ENCODE measurements at places on chromosomes 13 and 19.
A peak's percentile ranks its signal among the peaks of the same experiment; 100 is the strongest.

DNA sequence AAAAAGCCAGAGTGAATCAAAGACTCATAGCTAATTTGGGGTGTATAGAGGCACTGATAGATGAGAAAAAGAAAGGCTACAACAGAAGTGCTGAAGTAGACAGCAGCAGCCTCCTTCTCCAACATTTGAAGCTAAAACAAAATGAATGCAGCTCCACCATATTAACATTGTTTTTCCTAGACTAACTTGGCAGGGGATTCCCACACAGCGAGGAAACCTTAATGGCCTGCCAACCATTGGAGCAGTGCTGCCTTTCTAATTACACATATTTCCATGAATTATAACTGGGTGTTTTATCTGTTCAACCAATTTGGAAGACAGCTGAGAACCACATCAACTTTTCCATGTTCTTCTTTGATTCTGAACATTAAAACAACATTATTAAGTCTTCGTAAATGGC lies 478.6 kb downstream of the LIG4 start:
- no peak for DNase-seq

DNA sequence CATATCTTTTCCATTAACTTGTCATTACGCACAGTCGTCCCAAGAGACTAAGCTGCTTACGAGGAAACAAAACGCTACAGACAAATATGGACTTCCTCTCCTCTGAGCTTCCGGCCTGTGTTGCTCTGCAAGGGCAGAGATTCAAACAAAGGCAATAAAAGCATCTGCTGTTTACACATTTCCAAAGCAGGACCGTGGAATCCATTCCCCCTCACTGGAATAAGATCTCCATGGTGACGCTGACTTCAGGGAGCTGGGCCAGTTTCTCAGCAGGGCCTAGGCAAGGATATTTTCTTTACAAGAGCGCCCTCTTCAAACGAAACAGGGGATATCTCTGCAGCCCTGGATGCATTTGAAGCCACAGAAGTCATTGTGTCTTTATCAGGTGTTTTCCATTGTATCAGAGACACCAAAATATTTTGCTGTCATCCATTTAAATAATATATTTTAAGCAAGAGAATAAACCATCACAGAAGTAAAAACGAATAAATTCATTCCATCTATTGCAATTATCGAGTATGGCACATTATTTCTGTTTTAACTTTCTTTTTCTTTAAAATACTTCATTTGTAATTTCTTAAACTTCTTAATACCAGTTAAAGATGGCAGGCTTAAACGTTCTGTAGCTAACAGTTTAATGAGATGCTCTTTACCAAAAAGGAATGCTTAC lies 177.5 kb downstream of the DCLK1 start:
- peak; percentile 17 for DNase-seq

- no peak for DNase-seq
Observed at GRCh38 chr19:16737911-16738310, 18.3 kb downstream of the NWD1 start.

GRCh38 chr19:41224632-41225031 lies 5.6 kb downstream of the AXL start:
- no peak for DNase-seq

DNA sequence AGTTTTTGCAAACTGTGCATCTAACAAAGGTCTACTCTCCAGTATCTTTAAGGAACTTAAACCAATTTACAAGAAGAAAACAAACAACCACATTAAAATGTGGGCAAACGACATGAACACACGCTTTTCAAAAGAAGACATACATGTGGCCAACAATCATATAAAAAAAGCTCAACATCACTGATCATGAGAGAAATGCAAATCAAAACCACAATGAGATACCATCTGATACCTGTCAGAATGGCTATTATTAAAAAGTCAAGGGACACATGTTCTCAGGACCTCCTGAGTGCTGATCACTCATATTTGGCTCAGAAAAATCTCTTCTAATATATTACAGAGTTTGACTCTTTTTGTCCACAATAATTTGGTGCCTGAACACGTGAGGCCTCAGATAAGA lies 14.2 kb upstream of the LILRB1 start:
- DNase-seq = no peak

DNA sequence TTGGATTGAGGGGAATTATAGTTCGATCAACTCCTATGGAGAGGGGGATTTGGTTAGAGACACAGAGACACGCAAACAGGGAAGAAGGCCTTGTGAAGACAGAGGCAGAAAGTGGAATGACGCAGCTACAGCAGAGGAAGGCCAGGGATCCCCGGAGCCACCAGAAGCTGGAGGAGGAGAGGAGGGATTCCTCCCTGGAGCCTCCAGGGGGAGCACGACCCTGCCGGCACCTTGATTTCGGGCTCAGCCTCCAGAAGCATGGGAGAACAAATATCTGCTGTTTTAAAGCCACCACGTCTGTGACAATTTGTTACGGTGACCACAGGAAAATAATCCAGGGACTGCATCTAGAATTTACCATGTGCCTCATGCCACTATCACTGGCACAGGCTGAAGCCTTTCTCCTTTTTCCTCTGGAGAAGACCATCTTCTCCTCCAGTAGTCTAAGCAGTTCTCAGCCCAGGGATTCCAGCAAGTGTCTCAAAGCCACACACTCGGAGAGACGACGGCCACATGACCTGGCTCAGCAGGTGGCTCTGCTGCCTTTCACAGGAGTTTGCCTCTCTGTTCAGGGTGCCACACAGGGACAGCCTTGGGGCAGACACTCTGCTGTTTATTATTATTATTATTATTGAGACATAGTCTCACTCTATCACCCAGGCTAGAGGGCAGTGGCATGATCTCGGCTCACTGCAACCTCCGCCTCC lies 39.9 kb upstream of the CCNE1 start:
- peak; percentile 79 for DNase-seq

GRCh38 chr19:35229601-35230000 lies 1.1 kb upstream of the FAM187B start:
- no peak for DNase-seq

DNA sequence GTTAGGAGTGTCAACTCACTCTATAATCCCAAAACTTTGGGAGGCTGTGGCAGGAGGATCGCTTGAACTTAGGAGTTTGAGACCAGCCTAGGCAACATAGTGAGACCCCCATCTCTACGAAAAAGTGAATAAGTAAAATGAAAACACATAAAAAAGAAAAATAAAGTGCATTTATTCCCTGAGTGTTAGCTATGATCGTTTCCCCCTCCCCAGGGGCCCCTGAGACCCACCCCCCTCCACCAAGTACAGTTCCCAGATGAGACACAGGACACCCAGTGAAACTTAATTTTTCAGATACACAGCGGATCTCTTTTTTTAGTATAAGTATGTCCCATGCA lies 28.6 kb upstream of the NANOS3 start:
- DNase-seq = no peak

DNA sequence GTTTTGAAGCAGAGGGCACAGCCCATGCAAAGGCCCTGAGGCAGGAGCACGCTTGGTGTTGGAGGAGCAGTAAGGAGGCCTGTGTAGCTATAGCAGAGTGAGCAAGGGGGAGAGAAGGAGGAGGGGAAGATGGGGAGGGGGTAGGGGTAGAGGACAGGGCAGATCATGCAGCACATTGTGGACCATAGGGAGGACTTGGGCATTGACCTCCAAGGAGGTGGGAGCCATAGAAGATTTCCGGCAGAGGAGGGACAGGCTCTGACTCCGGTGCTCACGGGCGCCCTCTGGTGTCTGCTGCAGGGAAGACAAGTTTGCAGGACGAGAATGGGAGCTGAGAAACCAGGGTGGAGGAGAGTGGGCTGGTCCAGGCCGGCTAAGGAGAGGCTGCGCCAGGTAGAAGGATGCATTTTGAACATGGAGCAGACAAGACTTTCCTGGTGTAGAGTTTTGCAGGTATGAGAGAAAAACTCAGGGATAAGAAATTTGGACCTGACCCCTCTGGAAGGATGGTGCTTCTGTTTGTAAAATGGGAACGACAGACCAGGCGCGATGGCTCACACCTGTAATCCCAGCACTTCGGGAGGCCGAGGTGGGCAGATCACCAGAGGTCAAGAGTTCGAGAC lies 13.7 kb upstream of the CREB3L3 start:
- DNase-seq = peak; percentile 83

Measured in Calu3 (cell line).